ENCODE measurements at places on chromosomes 2 and 18.
A peak's percentile ranks its signal among the peaks of the same experiment; 100 is the strongest.

- DNase-seq: no peak
Measured at GRCh38 chr2:224556381-224556780, 28.8 kb downstream of the CUL3 start.

- DNase-seq: peak; percentile 19
Measured at GRCh38 chr2:147045113-147045512, 799.7 kb upstream of the ACVR2A start.

DNA sequence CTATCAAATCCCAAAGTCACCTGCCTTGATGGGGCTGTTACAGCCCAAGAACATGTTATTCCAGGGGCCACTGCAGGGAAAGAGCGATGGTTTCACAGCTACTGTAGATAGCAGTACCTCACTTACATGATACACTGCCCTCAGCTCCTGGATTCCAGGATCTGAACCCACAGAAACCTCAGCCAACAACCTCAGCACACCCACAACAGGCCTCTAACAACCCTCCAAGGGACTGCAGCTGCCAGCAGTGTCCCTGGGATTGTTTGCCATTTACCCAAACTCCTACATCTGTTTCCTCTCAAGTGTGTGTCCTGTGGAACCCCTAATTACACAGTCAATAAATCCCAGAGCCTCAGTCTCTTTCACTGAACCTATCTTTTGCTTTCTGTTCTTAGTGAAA lies 28.2 kb downstream of the OSBPL1A start:
- DNase-seq: no peak

DNA sequence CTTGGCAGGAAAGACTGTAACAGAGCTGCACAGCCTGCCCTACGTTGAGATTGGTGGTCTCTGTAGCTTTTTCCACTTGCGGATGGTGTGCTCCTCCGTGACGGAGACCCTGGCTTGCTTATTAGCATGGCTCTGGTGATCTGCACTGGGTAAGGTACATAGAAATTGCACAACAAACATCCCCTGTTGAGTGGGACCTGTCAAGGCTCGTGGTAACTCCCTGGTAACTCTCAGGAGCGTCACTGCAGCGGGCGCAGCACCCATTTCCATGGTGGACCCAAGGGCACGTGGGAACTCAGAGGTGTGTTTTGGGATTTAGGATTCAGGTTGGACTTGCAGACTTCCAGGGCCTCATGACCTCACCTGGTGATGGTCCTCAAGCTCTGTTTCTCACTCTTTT lies 1.1 kb downstream of the TRAF3IP1 start:
- no peak for DNase-seq

- DNase-seq: no peak
Measured at GRCh38 chr2:175605640-175606009, 396.4 kb downstream of the LNPK start.

- no peak for DNase-seq
Measured at GRCh38 chr18:7954238-7954637, 387.1 kb downstream of the PTPRM start.

DNA sequence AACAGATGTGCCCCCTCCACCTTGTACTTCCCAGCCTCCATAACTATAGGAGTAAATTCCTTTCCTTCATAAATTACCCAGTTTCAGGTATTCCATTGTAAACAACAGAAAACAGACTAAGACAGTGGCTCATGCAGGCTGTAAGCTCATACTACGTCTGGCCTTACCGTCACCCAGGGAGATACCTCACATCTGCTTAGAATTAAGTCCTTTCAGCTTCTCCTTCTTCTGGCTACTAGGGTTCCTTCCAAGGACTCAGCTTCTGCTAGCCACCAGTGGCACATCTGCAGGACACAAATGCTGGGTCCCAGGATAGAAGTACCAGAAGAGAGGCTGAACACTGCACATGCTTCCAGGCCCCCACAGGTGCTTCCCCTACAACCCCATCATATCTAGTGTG lies 22.4 kb upstream of the FEZ2 start:
- no peak for DNase-seq

- DNase-seq: no peak
Measured at GRCh38 chr2:178427458-178427857, 23.5 kb downstream of the PRKRA start.

GRCh38 chr2:48424866-48425265 lies 105.1 kb upstream of the STON1 start:
- DNase-seq: no peak

- DNase-seq: no peak
Measured at GRCh38 chr2:181052523-181052891, 72.1 kb downstream of the UBE2E3 start.
